ENCODE measurements at places on chromosomes 2 and 18.

GRCh38 chr18:79156327-79156726 is 87.1 kb downstream of the ATP9B start:
- no peak for DNase-seq

GRCh38 chr2:45964223-45964841 is 312.9 kb downstream of the PRKCE start:
- no peak for DNase-seq

DNA sequence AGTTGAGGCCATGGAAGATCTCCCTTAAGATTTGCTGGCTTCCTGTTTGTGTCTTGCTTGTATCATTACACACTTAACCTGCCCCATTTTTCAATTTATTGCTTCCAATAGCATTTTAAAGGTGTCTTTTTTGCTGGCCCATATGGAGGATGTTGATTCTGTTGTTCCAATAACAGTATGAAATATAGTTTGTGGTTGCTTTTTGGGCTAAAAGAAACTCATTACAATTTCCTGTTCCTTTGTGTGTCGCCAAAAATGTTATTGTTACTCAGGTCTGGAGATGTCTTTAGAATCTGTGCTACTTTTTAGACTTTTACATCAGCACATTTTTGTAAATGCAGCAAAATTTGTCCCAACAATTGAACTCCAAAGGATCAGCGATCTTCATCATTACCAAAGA is 234.0 kb upstream of the ITGA4 start:
- DNase-seq: no peak

DNA sequence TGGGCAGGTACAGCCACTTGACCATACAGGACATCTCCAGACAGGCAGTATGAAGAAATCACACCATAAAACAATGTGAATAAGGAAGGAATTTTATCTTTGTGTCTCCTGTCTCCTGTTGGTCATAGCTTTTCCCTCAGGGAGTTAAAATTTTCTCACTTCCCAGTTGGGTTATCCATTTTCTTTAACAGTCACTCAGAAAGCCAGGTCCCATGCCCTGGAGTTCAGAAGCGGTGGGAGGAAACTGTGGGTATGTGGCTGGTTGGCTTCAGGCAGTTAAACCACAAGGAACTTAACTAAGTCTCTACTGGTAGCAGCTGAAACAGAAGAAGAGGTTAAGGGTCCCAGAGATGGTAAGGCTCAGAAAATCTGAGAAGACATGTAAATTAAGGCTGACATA is 6.5 kb upstream of the SMAD2 start:
- no peak for DNase-seq

DNA sequence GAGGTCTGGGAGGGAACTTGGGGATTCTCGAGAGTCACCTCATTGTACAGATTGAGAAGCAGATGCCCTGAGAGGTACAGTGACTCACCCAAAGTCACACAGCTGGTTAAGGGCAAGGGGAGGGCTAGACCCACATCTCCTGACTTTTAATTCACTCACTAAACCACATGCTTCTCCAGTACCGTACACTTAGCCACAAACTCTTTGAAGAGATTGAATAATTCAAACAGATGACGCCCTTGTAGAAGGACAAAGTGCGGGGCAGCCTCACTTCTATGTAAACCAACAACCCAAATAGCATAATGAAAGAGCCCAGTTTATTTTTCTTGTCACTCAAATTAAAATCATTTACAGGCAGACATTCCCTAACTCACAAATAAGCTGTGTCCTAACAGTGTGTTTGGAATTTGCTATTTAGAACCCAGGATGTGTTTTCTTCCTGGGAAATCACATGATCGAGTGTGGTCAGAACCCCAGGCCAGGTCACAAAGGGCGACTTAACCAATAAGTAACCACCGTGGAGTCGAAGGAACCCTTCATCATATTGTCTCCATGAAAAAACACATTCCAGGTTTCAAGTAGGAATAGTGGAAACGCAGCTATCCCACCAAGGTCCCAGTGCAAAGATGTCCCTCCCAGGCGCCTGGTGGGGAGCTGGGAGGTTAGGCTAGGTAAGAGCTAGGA is 35.8 kb upstream of the PTPN4 start:
- no peak for DNase-seq

DNA sequence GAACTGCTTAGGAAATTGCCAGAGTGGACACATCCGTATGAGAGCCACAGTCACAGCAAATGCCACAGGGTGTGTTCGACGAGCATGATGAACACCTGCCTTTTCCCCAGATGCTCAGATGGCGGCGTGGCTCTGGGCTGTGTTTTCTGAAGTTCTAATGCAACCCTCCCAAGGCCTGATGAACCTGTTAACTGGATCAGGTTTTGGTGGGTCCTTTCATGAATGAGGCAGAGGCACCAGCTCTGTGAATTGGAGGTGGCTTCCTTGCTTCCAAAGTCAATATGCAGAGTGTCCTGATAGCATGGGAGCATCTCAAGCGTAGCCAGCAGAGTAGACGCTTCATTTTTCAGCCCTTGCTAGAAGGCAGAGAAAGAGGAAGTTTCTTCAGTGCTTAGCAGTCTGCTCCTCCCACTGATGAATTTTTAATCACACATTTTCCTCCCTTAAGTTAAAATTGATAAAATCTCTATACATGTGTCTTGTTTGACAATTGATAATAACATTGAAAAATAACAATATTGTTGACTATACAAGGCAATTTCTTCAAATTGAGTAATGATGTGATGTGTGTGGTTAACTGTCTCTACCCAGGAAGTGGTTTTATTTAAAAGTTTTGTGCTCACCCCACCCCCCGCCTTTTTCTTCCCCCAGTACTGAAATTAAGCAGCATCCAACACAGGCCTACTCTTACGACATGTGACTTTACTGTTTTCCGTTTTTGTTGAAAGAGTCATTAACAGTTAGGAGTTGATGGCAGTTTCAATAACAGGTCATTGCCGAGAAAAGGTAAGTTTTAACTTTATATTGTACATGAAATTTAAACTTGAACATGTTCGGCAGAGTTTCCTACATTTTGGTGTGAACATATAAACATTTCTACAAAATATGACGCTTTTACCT is at the start of gene ARHGAP15:
ARHGAP15 (plus strand) TSS at position 739 of the 900 bp plus-strand sequence.
- DNase-seq: peak; percentile 45

DNA sequence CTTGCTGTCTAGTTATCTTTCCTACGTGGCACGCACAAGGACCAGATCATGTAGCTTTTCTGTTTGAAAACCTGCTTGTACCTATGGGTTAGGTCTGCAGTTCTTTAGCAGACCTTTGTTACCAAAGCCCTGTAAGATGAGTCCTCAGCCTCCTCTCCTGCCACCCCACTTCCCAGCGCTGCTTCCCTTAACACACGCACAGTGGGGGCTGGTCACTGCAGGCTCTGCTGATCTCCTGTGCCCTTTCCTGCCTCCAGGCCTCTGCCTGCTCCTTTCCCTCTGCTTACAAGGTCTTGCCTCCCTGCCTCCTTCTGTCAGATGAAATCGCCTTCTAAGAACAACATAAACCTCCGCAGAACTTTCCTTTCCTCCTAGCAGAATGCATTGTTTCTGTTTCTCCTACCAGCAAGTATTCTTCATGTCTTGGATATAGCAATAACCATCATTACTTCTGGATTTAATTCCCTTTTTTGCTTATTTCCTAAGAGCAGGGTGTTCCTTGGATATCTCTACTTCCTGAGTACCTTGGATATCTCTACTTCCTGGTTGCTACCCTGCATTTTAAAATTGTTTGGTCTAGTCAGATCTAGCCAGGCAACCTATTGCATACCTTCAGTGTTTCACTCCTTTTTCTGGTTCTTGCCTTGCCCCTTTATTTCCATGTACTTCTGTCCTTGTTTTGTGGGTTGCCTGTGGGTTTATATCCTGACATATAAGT is 159.6 kb upstream of the ALPP start:
- DNase-seq: no peak

- no peak for DNase-seq
These were observed 350.8 kb downstream of the TRIB2 start for GRCh38 chr2:13067508-13067907.

DNA sequence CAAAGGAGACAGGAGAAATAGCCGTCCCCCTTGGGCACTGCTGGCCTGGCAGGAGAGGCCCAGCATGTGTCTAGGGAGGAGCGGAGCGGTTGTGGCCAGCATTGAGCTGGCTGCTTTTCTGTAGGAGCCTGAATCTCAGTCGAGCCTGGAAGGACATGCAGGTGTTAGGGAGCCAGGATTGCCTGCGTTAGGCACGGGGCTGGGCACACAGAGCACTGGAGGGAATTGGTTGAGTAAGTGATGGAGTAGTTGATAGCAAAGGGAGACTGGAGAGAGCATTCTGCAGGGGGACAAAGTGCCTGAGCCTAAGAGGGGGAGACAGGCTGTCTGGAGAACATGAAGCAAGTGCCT is 22.8 kb downstream of the ASAP2 start:
- no peak for DNase-seq

GRCh38 chr2:237434866-237435311 is 20.9 kb upstream of the COL6A3 start:
- DNase-seq: peak; percentile 62

- no peak for DNase-seq
These were observed 247.8 kb downstream of the GBX2 start for GRCh38 chr2:235920216-235920865.

- DNase-seq: no peak
These were observed 246.1 kb downstream of the RAD51AP2 start for GRCh38 chr2:17272170-17272569.

DNA sequence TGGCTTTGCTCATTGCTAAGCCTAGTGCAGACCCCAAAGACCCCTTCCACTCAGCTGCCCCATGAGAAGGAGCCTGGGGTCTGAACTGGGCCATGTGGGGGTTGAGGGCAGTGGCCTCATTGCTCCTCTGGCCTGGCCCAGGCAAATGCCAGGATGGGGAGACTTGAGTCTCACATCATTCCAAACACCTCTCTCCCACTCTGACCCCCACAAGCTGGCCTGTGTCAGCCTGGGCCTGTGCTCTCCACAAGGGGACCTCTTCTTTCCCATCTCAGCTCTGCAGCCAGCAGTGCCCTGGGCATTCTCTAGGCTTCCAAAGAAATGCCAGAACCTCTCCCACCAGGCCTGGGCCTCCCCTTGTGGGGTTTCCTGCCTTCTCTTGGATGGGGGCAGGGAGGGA is 45.8 kb upstream of the OTOF start:
- no peak for DNase-seq

GRCh38 chr2:73268830-73269685 is 15.2 kb downstream of the FBXO41 start:
- DNase-seq: peak; percentile 50

DNA sequence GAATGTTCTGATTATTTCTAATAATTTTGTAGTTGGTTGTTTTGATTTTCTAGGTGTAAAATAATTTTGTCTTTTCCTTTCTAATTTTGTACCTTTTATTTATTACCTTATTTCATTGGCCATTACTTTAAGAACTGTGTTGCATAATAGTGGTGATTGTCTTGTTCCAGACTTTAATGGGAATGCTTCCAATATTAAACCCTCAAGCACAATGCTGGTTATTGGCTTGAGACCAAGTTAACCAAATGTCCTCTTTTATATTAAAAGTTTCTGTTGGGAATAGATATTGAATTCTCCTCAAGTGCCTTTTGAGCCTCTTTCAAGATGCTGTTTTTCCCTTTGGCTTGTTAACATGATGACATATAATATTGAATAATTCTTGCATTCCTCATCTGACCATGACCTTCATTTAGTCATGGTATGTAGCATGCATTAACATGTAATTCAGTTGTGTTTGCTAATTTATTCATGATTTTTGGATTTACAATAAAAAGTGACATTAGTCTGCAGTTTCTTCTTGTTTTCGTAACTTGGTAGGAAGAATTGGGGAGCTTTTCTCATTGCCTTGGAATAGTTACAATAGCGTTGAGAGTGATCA is 141.7 kb downstream of the DIS3L2 start:
- no peak for DNase-seq

GRCh38 chr2:68251855-68252399 is 405 bp downstream of the PPP3R1 start:
- DNase-seq: peak; percentile 32

DNA sequence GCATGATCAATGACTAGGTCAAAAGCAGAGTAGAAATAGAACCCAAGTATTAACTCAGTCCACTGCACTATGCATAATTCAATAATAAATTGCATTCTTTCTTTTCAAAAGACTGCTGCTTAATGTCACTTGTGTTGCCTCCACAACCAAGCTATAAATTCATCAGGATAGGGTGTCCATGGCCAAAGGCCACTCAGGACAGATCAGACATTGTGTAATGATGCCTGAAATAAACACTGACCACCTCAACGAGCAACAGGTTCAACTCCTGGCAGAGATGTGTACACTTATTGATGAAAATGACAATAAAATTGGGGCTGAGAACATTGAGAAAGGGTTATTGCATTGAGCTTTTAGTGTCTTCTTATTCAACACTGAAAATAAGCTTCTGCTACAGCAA is 194.5 kb upstream of the SPOPL start:
- DNase-seq: no peak

DNA sequence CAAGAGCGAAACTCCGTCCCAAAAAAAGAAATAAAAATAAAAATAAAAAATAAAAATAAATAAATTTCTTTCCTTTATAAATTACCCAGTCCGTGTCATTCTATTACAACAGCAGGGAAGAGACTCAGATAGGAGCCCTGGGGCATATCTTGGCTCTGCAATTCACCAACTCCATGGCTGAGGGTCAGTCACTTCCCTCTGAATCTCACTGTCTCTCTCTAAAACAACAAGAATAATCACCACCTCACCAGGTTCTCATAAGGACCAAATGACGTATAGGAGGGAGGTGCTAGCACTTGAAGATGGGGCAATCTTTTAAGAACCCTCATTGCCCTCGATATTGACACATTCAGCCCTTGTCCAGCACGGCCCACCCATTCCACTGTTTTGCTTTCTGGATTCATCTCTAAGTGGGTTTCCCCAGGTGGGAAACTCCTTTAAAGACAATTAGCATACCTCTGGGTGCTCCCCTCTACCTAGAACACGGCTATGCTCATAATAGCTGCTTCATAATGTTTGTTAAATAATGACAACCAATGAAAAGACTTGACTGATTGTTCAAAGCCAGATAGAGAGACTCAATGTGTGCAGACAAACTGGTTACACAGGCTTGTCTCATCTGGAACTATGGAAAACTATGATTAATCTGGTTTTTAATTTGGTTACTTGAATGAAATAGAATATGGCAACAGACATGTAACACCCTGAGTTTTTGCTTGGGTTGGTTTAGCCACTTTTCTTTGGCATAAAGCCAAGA is 15.1 kb downstream of the MYCN start:
- no peak for DNase-seq

- DNase-seq: no peak
These were observed 87.3 kb downstream of the MAPK4 start for GRCh38 chr18:50647237-50647636.

- no peak for DNase-seq
These were observed 18.2 kb downstream of the COX7A2L start for GRCh38 chr2:42342795-42343241.

GRCh38 chr2:47173986-47174732 is 19.1 kb upstream of the STPG4 start:
- DNase-seq: no peak

- no peak for DNase-seq
These were observed 11.6 kb downstream of the HNRNPLL start for GRCh38 chr2:38591152-38591551.

DNA sequence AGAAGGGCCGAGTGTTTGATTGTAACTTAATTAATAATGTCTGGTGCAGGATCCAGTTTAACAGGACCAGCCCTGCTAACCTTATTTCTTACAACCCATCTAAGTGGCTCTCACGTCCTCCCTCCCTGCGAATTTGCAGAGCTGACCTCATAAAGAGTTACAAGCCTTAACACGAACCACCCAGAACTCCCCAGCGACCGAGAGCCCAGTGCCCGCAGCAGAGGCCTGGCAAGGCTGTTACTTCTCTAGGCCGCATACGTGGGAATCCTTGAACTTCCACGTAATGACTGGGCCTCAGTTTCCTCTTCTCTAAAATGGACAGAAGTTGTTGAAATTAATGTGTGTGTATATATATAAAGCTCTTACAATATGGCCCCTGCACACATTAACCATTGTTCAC is 55.5 kb downstream of the PXDN start:
- DNase-seq: no peak

- no peak for DNase-seq
These were observed 16.9 kb downstream of the KLHL41 start for GRCh38 chr2:169526451-169526850.

Data from stimulated activated CD8-positive, alpha-beta memory T cell treated with anti-CD3 and anti-CD28 coated beads, Interleukin-4, amount 100 ng/mL, for 4 hours (primary cell).